ENCODE measurements at places on chromosomes 7 and 10.

DNA sequence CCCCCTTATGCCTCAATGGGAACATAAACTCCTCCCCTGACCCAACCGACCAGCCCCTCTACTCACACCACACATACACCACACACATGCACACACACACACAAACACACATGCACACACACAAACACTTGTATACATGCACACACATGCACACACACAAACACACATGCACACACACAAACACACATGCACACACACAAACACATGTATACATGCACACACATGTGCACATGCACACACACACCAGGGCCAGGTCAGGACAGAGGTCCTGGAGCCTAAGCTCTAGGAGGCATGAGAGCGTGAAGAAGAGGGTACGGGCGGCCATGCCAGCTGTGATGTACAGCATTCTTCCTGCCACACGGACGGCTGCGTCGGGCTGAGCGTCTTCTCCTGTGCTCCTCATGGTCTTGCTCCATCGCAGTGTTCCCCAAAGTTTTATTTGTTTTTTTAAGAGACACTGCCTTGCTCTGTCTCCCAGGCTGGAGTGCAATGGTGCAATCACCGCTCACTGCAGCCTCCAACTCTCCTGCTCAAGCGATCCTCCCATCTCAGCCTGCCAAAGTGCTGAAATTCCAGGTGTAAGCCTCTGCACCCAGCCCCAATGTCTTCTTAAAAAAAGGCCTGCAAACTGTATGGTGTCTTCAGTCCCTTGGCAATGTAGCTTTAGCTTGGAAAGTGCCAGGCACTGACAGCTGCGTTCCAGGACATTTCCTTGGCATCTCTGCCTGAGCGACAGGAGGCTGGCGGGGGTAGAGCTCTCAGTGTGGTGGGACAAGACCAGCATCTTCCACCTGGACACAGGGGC lies 38.8 kb upstream of the INPP5A start:
- DNase-seq: no peak

- DNase-seq: no peak
Measured at GRCh38 chr10:127303105-127303504, 106.7 kb upstream of the INSYN2A start.

DNA sequence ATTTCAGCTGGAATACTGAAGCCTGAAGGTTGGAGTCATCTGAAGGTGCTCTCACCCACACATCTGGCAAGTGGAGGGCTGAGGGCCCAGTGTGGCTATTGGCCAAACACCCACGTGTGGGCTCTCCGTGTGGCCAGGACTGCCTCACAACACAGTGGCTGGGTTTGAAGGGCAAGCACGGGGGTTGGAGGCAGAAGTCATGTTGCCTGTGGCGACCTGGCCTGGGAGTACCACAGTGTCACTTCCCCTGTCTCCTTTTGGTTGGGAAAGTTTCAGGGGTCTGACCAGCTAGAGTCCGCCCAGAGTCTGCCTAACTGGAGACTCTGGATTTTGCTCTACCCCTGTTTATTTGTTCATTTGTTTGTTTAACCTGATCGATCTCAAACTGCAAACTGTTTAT lies 169.5 kb downstream of the DNAJB6 start:
- DNase-seq: no peak

DNA sequence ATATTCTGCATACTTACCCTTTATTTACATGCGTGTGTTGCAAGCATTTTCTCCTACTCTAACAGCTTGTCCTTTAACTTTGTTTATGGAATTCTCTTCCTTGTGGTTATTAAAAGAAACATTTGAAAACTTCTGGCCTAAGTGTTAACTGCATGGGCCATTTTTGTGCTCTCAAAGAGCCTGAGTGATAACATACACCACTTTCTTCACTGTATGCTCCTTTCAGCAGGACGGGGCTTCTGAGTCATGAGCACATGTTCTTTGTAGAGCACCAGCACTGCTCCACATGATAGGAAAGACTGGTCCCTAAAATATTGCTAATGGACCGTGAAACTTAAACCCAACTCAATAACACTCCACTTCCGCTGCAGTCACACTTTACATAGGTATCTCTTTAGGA lies 1093.6 kb upstream of the GHITM start:
- DNase-seq: no peak

GRCh38 chr10:110615057-110615747 lies 28.9 kb upstream of the RBM20 start:
- DNase-seq: no peak

GRCh38 chr10:75083972-75084833 lies 27.3 kb upstream of the SAMD8 start:
- DNase-seq: no peak

DNA sequence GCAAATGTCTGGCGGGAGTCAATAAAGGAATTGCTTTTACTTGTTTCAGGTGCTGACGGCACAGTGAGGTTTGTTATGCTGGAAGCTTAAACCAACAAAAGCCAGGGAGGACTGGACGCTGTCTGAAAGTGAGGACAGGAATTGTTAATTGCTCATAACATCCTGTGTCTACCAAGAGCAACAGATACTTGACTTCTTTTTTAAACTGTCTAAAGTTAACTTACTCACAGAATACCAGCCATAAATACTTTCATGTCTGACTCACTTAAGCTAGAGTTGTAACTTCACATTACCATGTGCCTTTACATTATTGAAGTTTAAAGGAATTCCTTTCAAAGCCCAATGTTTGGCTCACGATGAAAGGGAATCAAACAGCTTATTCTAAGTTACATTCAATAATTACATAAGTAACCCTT lies 252.7 kb upstream of the SHH start:
- DNase-seq: no peak

- DNase-seq: no peak
Measured at GRCh38 chr7:85851571-85852193, 664.8 kb upstream of the SEMA3D start.

Data from nucleus accumbens (tissue), 56 donors.